ENCODE measurements at places on chromosomes 3 and 15.

- no peak for DNase-seq
These were observed 36.9 kb downstream of the RFTN1 start for GRCh38 chr3:16476636-16477035.

GRCh38 chr15:41096178-41096577 is 19.9 kb downstream of the INO80 start:
- DNase-seq = no peak

GRCh38 chr3:45145681-45146614 is at the start of gene CDCP1:
TSS of gene CDCP1 (minus strand) at chr3:45146378. CDS start at chr3:45146287, 91 bp downstream.
- DNase-seq = no peak

- no peak for DNase-seq
These were observed 822 bp upstream of the FBN1 start for GRCh38 chr15:48646331-48646730.

DNA sequence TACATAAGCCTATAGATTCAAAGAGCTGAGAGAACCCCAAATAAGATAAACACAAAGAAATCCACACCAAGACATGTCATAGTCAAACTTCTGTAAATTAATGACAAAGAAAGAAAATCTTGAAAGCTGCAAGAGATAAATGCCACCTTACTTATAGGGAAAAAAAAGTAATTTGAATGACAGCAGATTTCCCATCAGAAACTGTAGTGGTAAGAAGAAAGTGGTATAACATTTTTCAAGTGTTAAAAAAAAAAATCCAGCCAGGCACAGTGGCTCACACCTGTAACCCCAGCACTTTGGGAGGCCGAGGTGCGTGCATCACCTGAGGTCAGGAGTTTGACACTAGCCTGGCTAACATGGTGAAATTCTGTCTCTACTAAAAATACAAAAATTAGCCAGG is 37.4 kb downstream of the CFAP92 start:
- DNase-seq = no peak

DNA sequence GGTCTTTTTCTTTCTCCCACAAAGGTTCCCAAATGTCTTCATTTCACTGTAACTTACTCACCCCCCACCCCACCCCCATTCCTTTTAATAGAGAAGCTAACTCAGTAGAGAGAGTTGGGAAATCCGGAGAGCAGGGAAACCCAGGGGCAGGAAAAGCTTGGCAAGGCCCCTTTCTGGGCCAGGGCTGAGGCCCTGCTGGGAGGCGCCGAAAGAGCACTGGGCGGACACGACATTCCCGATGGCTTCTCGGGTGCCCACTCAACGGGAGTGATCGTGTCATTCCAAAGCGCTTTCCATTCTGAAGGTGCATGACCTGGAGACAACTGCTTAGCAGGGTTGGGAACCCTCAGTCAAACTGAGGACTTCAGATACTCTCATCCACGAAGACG is 1.6 kb upstream of the DALRD3 start:
- no peak for DNase-seq

DNA sequence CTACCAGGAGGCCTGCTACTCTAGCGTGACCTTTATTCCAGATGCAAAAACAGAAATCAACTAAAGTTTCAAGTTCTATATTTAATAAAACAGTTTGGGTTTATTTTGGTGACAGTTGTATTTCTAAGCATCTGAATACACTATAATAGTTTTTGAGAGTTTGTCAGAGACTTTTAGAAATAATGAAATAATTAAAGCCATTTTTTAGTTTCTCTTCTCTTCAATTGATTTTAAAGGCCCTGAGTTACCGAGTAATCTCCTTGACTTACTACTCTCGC is 523.4 kb downstream of the CADM2 start:
- no peak for DNase-seq

DNA sequence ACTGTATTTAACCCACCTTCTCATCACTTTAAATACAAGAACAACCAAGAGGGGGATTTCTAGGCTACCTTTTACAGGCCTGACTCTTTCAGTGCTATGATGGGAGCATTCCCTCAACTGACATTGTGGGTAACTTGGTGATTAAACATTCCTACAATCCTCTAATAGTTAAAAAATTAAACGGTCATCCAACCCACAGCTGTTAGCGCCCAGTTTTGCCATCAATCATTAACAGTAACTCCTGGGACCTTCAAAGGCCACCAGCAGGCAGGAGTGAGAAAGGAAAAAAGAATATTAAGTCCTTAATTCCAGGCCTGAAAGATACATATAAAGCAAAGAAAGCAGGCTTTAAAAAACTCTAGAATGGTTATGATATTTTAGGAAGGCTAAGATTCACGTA is 512.1 kb downstream of the MAGI1 start:
- no peak for DNase-seq

GRCh38 chr3:32630266-32630665 is 54.7 kb upstream of the CNOT10 start:
- DNase-seq = no peak

DNA sequence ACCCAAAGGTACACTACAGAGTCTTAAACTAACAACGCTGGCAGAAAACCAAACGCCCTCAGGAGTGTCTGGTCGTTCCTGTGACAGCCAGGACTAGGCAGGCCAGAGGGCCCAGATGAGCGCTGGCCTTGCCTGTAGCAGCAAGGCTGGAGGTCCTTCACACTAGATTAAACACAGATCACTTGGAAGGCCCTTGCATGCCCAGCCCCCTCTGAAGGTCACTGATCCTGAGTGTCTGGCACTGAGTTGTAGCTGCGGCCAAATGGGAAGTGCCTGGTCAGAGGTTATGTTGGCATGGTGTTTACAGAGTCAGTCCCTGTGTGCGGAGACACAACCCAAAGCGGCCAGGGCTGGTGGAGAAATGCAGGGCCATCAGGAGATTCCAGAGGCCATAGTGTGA is 58.9 kb downstream of the ZNF621 start:
- DNase-seq = no peak

- no peak for DNase-seq
These were observed 23.4 kb downstream of the NRROS start for GRCh38 chr3:196662711-196663571.

Data from activated naive CD4-positive, alpha-beta T cell (primary cell).